ENCODE measurements at places on chromosomes 16 and 17.

GRCh38 chr17:17416400-17417360 lies 60.1 kb upstream of the MED9 start:
- DNase-seq = no peak

GRCh38 chr17:76090517-76091129 lies 11.6 kb downstream of the ZACN start:
- no peak for DNase-seq

- no peak for DNase-seq
Observed at GRCh38 chr17:75897160-75898019, 639 bp upstream of the TRIM65 start.

DNA sequence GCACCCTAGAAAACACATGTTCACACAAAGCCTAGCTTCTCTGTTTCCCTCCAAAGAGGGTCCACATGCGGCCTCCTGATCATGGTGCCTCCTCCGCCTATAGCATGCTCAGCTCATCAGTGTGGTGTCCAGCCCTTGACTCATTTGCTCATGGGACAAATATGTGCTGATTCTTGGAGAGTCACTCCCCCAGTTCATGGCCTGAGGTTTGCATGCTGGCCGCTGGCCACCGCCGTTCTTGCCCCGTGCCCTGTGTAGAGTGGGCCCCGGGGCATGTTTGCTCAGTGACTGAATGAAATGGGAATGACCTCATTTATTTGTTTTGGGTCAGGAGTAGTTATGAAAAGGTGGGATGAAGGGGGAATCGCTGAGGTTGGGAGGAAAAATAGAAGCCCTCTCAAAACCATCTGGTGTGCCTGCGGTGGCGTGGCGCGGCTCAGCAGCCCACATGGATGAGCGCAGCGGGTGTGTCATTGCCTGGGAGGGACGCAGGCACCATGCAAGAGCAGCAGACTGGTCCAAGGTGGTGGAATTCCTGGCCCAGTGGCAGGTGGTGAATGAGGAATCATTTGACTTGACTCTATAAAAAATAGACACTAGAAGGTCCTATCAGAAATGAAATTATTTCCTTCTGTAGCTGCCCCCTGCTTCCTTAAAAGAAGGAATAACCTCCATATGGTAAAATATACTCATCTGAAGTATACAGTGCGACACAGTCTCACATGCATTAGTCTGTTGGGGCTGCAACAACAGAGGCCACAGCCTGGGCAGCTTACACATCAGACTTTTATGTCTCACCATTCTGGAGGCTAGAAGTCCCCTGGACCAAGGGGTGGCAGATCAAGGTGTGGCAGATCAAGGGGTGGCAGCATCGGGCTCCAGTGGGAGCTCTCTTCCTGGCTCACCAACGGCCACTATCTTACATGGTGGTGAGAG lies 31.7 kb downstream of the CRISPLD2 start:
- no peak for DNase-seq

GRCh38 chr17:66557200-66557599 lies 254.8 kb downstream of the PRKCA start:
- no peak for DNase-seq

- no peak for DNase-seq
Observed at GRCh38 chr16:75138636-75139035, 9.7 kb upstream of the ZFP1 start.

DNA sequence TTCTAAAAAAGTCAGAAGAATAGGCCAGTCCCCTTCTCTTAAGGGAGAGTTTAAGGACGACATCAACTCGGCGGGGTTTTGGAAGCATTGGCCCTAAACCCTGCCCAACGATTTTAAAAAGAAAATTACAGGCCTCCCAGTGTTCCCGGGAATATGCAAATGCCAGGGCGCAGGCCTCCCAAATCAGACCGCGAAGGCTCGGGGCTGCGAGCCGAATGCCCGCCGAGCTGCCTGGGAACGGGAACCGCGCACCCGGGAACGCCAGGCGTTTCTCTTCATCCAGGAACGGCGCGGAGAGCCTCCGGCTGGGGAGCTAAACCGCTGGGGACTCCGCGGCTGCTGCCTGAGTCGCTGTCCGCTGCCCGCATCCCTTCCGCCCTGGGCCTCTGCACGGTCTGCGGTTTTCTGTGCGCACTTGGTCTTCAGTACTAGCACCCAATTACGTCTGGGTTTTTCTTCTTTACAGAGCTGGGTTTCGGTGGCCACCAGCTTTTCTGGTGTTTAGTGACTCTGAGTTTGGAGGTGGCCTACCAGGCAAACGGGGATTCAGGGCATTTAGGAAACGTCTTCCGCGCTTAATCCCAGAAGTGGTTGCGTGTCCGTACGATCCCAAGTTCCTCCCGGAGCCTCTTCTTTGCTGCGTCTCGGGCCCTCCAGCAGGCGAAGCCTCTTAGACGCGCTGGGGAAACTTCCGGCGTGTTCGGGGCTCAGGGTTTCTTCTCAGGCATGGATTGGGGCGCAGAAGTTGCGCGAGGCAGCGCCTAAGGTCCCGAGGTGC lies 5.7 kb downstream of the IRX5 start:
- DNase-seq = no peak

DNA sequence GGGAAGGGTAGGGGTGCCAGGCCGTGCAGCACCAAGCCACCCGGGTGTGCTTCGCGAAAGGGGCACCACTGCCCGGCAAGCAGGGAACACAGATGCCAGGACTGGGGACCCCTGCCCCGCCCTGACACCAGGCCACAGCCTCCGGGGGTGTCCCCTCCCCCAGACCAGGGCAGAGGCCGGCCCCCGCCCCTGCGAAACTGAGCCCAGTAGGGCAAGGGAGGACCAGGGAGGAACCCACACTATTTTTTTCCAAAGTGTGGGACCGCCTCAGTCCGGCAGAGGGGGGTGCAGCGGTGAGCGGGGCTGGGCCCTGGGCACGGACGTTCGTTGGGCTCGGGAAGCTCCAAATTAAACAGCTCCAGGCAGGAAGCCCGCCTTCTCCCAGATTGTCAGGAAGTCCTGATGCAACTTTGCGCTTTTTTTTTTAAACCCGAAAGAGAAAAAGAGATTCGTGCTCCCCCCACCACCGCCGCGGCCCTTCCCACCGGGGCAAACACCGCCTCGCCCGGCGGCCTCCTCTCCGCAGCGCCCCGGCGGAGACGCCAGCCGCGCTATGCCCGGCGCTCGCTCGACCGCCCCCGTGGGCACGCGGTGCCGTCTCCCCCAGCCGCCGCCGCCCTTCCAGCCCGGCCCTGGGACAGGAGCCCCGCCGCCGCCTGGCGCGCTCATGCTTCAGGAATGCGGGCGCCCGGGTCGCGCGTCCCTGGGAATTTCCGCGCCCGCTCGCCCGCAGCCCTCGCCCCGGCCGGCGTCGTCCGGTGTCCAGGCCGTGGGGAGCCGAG lies 755 bp downstream of the PIEZO1 start:
- DNase-seq = peak; percentile 55

DNA sequence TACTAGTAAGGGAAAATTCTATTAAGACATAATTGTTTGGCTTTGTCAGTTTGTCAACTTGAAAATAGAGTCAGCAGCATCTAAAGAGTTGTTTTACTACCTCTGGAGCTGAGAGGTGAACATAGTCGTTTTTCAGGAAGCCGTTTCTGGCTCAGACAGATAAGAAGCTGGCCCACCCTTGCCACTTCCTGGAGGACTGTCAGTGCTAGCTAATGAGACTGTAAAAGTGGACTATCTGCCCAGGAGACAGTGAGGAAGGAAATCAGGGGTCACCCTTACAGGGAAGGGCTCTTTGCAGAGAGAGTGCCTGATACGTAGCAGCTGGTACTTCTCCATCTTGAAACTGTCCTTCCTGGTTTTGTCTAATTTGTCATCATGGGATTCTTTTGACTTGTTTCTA lies 328.7 kb downstream of the WWOX start:
- DNase-seq = no peak

DNA sequence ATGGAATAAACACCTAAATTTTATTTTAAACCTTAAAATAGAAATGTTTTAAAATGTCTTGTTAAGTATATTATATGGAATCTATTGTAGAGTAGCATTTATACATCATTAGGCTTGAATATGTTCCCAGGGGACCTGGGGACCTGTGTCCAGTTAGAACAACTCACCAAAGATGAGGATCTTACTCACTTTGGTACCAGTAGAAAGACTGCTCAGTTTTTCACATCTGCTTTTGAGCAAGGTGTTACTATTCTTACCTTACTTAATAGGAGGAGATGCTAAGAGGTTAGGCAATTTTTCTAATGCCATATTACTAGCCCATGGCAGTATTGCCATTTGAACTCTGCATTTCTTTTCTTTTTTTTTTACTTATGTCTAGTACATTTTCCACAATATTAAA lies 14.7 kb downstream of the STXBP4 start:
- no peak for DNase-seq

DNA sequence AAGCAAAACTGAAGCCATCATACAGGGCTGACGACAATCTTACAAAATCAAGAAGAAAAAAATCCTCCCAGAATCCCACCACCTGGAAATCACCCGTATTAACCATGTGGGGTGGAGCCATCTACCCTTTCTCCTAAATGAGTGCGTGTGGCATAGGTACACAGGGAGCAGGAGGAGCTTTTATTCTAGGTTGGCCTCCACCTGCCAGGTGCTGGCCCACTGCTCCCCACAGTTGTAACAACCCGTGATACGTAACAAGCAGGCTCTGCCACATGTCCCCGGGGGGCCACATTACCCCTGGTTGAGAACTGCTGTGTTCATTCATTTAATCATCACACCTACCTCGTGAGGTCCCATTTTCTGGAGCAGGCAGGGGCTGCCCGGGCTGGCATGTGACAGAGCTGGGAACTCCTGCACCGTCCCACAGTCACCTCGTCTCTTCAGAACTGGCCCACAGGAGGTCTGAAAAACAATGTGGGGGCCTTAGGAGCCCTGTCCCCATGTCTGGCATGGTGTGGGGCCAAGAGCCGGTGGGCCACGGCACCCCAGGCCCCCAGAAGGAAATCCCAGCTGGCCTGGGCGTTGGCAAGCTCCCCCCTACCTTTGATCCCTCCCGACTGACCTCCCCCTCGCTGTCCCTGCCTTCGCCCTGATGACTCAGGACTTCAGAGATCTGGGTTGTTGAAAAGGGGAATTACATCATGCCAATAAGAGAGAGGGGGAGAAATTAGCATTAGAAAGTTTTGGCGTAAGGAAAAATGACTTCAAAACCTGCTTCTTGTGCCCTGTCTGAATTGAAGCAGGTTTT lies 12.9 kb downstream of the CMIP start:
- no peak for DNase-seq

DNA sequence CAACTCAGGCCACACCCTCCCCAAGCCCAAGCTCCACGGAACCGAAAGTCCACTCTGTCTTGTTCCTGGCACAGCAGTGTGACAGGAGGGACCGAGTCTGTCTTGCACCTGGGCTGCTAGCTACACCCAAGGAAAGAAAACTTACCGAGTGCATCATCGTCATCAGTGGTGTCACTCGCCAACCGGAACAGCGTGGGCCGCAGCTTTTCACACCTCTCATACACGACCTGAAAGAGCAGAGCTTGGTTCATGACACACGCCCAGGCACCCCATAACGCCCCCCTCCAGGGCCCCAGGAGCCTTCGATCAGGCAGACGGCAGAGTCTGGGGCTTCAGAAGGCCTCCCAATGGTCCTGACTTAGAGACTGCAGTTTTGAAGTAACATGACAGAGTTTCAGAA lies 27.5 kb downstream of the GGA2 start:
- peak; percentile 82 for DNase-seq

- no peak for DNase-seq
Observed at GRCh38 chr16:22787466-22788192, 26.3 kb upstream of the HS3ST2 start.

DNA sequence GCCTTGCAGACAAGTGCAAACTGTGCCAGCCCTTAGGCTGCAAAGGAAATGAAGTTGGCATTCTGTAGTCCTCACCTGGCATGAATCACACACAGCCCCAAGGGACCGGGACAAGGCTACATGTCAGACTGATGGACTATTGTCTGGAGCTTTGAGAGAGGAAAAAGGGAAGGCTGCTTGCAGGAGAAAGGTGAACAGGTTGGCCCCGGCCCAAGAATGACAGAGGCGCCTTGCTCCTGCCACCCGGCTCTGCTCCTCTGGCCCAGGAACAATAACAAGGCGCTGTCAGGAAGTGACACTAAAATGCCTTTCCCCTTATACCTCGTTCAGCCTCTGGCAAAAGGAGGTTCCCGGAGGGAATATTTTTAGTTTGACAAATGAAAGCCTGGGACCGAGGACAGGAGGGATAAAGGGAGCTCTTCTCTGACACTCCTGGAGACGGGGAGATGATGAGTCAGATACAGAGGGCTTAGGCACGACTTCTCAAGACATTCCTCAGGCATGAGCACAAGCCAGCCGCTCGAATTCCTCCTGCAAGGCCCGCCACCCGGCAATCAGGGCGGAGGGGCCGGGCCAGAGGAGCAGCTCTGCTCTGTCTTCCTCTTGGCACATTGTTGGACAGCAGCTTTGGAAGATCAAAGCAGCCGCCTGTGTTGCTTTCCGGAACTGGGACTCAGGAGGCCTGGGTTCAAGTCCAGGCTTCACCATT lies 105.8 kb downstream of the NOG start:
- DNase-seq = no peak

- DNase-seq = no peak
Observed at GRCh38 chr16:66692341-66692740, 4.2 kb downstream of the CMTM4 start.

DNA sequence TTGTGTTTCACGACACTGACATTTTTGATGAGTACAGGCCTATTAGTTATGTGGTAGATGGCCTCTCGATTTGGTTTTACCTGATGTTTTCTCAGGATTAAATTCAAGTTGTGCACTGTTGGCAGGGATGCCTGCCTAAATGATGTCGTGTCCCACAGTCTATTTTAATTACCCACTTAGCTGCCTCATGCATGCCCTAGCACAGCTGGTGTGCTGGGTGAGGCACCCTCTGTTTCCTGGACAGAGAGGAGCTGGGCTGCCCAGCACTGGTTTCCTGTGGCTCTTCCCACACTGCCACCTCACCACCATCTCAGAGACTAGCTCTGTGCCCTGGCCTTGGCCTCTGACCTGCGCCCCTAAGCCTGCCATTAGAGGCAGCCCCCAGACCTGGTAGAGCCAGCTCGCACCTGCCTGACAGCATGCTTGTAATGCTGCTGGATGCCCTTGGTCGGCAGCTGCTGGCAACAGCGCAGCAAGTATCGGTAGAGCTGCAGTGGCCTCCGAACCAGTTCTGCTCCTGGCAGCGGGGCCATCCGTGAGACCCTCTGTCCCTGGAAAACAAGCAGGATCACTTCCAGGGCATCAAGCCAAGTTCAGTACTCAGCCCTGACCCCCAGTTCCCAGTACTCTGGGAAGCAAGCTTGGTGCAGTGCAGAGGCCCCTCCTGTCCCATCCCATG lies 10.9 kb downstream of the LYRM9 start:
- no peak for DNase-seq

- no peak for DNase-seq
Observed at GRCh38 chr16:54454616-54455015, 168.0 kb upstream of the IRX3 start.
